Cardiac muscle cell (in vitro differentiated cells and primary cell): ENCODE measurements at places on chromosomes 2 and 18.

- DNase-seq, result no peak
Observed at GRCh38 chr2:5125017-5125730, 567.0 kb upstream of the SOX11 start.

DNA sequence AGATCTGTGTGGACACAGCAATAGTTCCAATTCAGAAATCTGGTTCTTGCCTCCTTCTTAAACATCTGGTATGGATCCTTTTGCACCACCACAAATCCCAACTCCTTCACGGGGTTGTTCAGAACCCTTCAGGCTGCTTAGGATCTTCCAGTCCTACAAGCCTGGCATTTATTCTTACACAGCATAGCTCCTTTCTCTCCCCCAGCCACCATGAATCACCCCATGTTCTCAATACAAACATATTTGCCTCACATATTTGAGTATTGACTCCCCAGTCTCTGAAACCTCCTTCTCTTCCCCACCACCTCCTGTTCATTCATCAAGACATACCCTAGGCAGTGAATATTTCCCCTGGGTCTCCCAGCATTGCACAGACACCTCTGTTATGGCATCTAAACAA lies 155.2 kb downstream of the ALK start:
- no peak for DNase-seq

DNA sequence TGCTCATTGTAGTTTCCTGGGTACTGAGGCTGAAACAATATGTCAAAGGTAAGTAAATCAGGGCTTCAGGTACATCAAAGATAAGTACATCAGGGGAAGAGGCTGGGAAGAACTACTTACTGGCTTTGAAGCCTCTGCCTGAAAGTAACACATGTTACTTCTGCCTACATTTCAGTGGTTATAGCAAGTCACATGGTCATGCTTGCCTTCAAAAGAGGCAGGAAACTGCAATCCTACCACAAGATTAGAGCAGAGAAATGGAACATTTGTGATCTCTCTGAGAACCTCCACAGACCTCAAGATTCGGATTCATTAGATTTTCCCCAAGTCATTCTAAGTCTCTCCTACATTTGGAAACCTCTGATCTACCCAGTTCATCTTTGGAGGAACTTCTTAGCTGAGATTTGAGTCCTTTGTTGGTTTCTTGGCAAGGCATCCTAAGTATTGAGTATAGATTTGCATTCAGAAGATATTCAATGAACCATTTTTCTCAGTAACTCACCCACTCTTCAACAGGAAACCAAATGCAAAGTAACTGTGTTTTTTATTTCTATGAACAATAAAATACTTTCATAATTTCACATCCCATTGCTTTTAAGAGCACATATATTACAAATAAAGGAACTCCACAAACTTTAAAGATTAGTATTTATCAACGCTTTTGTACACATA lies 48.5 kb upstream of the CCDC195 start:
- DNase-seq, result no peak

DNA sequence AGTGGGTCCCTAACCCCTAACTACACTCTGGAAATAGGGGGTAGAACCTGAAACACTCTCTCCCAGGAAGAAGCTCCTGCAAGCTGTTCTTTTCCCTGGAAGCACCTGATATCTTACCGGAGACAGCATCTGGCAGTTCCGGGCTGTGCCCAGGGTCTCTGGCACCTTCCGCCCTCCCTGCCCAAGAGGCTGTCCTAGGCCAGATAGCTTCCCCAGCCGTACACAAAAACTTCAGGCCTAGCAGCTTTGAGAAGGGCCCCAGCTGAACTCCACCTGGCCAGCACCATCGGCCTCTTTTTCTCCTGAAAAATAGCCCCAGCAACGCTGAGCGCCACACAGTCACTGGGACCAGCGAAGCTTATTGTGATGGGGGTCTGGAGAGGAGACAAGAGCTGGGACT lies 9.7 kb downstream of the OSR1 start:
- no peak for DNase-seq

- no peak for DNase-seq
Observed at GRCh38 chr2:24831221-24832072, 38.2 kb downstream of the CENPO start.

DNA sequence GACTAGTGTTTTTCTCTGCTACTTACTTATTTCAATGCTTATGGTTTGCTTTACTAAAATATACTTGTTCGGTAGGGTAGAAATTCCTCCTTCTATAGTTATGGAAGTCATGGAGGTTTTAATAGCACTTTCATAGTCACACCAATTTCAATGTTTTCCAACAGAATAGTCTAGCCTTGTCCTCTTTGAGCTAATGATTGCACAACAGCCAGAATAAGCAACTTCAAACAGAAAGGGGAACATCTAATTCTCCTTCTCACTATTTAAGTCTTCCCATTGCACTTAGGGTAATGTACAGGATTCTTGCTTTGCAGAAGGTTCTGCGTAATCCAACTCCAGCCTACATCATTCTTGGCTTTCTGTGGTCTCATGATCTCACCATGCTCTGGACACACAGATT lies 287.7 kb upstream of the GCFC2 start:
- no peak for DNase-seq

DNA sequence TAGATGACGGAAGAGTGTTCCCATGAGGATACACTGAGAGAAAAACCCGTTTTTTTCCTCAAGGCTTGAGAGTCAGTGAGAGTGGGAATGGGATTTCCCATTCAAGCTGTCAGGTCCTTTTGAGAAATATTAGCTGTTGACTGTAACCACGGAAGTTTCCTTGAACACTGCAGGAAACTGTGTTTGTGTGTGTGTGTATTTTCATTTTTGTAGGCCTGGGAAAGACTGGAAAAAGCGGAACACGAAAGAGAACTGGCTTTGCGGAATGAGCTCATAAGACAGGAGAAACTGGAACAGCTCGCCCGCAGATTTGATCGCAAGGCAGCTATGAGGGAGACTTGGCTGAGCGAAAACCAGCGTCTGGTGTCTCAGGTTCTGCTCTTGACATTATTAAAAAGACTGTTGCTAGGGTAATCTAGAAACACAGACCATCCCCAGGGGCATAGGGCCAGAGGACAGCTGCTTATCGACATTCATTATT lies 98.8 kb upstream of the EML6 start:
- DNase-seq, result no peak

- DNase-seq, result no peak
Observed at GRCh38 chr2:241943961-241944575, 74.5 kb downstream of the RTP5 start.

GRCh38 chr2:44740678-44741077 lies 200.8 kb upstream of the SIX3 start:
- DNase-seq, result peak; percentile 2

- DNase-seq, result no peak
Observed at GRCh38 chr2:43021791-43022509, 204.5 kb downstream of the ZFP36L2 start.

DNA sequence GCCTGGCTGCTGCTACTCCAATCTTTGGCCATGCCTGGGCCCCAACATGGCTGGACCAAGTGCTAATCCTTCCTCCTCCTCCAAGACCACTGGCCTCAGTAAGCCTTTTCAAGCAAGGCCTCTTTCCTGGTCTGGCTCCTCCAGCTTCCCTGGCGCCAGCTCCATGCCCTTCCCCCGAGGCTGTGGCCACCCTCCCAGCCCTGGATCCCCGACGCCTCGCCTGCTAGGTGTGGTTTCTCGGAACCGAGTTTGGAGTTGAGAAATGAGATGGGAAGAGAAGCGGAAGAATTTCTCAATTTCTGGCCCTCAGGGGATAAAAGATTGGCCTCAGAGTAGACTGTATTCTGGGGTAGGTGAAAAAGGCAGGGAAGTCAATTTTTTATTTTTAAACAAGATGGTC lies 46.4 kb downstream of the ADCY3 start:
- peak; percentile 30 for DNase-seq

DNA sequence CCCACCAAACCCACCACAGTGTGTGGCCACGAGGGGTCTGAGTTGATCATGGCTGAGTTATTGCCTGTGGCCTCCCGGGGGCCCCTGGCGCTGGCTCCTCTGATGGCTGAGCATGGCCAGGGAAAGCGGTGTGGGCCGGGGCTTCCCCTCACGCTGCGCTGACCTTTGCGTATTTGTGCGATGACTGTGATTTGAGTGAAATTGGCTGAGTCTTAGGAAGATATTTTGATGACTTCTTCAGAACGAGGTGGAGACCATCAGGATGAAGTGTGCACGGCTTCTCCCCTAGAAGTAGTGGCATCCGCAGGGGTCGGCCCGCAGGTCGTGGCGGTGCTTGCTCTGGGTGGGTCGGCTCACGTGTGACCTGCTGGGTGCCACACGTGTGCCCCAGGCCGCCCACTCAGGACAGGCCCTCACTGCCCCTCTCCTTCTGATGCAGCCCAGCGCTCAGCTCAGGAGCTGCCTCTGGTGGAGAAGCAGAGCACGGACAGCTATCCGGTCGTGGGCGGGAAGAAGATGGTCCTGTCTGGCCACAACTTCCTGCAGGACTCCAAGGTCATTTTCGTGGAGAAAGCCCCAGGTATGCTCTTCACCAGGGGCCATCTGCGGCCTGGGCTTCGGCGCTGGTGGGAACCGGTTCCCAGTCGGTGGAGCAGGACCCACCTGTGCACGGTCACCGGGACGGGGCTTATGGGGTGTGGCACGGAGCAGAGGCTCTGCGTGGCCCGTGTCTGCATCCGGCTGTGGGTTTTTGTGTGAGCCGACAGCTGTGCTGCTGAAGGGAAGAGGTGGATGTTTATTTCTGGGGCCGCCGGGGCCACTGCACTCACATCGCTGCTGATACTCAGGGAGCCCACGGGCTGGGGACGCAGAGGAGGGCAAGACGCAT lies 55.8 kb downstream of the NFATC1 start:
- no peak for DNase-seq

- DNase-seq, result no peak
Observed at GRCh38 chr2:73984922-73985307, 205 bp downstream of the TET3 start.

DNA sequence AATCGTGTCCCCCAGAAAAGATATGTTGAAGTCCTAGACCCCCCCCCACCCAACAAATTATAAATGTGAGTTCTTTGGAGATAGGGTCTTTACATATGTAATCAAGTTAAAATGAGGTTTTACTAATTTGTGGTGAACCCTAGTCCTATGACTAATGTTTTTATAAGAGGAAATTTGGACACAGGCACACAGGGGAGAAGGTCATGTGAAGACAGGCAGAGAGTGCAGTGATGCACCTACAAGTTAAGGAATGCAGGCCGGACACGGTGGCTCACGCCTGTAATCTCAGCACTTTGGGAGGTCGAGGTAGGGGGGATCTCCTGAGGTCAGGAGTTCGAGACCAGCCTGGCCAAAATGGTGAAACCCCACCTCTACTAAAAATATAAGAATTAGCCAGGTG lies 5.8 kb upstream of the PMAIP1 start:
- no peak for DNase-seq

- no peak for DNase-seq
Observed at GRCh38 chr2:108907822-108908712, 81.0 kb downstream of the EDAR start.

DNA sequence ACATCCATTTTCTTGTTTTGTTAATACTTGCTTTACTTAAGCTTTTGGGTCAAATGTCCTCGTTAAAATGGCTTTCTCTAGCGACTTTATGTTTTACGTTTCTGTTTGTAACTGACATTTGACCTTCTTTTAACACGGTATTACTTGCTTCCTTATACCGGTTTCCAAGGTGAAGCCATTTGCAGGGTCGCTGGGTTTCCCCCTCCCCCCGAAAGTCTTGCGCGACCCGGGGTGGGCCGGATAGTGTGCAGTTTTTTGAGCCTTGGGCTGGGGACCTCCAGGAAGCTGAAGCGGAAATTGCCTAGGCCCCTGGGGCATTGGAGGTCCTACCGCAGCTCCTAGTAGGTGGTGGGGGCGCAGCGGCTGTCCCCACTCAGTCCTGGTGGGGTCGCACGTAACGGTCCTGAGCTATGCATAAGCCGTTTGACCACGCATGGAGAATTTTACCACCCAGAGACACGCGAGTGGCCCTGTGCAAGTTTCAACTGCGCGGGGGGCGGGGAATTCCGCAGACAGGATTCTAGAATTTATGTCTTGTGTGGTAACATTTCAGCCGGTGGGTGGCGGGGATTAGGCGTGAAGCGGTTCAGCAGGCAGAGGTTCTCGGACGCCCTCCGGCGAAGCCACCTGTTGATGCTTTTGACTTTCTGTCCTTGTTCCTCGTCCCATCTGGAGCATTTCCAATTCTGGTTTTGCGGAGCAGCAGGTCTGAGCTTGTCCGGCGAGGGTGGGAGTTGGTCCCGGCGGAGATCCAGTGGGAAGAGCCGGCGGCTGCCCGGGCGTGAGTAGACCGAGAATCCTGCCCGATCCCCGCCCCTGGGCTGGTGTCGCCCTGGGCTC lies 2.4 kb downstream of the CFLAR start:
- DNase-seq, result peak; percentile 87

DNA sequence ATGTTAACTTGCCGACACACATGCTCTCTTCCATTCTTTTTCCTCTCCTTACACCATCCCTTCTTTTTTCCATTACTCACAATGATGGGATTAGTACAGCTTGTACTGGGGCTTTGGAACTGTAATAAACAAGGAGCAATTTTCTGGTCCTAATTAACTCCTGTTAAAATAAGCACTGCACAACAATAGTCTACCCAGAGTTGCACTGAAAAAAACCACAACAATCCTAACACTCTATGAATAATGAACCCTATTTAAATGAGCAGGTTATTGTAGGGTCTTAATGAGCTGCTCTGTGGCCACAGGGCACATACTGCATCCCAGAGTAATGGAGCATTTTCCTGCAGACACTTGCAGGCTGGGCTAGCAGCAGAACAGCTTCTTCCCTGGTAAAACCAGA lies 380.3 kb downstream of the NRXN1 start:
- DNase-seq, result no peak

- DNase-seq, result no peak
Observed at GRCh38 chr2:209387389-209387788, 36.5 kb upstream of the MAP2 start.

- DNase-seq, result no peak
Observed at GRCh38 chr2:231890896-231891513, 35.2 kb downstream of the NPPC start.
